ENCODE measurements at places on chromosomes 2 and 18.
A peak's percentile ranks its signal among the peaks of the same experiment; 100 is the strongest.

- DNase-seq, result no peak
These were observed 205.8 kb upstream of the SMAD2 start for GRCh38 chr18:48136051-48136826.

GRCh38 chr2:234550056-234550455, 53.2 kb upstream of the ARL4C start:
- no peak for DNase-seq

DNA sequence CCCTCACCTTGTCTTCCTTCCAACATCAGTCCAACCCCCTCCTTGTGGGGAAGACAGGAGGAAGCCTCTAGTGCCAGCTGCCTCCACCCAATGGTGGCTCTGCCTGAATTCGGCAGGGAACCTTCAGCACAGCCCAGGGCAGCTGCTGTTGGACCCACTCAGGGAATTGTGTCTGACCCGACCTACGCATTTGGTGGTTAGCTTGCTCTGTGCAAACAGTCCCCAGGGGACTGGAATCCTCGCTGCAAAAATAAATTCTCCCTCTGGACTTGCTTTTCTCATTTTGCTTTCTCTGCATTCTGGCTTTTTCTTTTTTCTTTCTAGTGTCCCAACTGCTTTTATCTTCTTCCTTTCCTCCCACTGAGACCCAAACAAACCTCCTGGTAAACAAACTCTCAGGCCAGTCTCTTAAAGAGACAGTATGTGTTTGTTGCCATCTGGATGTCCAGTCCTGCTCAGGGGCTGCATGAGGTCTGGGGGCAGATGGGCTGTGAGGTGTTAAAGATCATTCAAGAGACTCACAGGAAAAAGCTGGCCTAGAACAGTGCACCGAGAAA, 137.7 kb upstream of the HAAO start:
- no peak for DNase-seq

DNA sequence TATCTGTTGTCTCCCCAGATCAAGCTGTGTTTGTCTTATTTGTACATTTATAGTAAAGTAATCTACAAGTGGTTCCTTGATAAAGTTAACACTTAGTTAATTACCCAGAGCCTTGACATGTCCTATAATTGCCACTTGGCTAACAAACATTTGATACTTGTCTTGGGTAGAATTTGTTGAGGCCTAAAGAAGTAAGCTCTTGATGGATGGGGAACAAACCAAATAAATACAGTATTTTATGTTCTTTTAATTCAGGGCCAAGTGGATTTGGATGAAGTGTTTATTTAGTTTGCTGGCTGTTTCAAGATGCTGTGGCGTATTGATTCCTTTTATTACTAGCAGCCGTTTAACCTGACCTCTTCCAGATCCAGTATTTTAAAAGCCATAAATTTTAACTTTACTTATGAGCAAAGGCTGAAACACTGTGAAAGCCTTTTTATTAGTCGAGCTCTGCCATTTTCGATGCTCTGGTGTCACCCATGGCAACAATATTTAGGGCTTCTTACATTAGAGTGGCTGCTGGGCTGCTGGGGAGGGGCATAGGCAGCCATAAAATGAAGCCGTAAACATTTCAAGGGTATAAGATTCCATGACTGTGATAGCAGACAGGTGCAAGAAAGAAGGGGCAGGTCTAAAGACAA, 401.6 kb upstream of the NRP2 start:
- DNase-seq, result no peak

DNA sequence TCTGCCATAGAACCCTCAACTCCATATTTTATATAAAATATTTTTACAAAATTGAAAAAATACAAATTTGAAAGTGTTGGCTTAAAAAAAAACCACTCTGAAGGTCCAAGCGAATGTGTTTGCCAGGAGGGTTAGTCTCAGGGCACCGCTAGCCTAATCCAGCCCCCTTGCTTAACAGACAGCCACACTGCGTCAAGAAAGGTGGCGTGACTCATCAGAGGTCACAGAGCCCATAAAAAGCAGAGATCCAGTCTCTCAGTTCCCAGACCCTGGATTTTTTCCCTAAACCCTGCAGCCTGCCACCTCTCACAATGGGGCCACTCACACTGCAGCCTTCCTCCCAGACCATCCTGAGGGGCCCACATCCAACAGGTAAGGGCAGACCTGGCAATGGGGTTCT, 3.9 kb upstream of the TNS1 start:
- DNase-seq, result no peak

DNA sequence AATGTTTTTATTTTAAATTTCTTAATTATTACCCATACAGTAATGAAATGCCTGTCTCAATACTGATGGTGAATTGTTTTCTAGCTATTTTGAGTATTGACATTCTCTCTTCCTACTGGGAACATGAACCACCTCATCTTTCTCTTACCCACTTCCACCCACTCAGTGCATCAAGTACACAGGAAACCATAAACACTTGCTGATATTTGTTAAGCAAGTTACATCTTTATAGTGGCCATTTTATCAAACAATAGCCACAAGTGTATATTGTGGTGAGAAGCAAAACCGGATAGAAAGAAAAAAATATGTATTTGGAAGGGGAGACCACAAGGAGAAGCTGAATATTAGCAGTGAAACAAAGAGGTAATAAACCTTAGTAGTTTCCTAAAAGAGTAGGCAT, 368.1 kb upstream of the HNRNPA3 start:
- DNase-seq, result no peak

- peak; percentile 27 for DNase-seq
These were observed 94.8 kb downstream of the MTA3 start for GRCh38 chr2:42663106-42663780.

GRCh38 chr18:62585274-62586150, 62.7 kb downstream of the ZCCHC2 start:
- no peak for DNase-seq

DNA sequence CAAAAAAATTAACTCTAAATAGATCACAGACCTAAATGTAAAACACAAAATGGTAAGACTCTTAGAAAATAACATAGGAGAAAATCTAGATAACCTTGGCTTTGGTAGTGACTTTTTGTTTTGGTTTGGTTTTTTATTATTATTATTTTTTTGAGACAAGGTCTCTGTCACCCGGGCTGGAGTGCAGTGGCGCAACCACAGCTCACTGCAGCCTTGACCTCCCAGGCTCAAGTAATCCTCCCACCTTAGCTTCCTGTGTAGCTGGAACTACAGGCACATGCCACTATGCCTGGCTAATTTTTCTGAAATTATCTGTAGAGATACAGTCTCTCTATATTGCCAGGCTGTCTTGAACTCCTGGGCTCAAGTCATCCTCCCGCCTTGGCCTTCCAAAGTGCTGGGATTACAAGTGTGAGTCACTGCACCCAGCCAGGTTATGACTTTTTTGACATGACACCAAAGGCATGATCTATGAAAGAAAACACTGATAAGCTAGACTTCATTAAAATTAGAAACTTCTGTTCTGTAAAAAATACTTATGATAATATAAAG, 88.0 kb downstream of the HNRNPLL start:
- no peak for DNase-seq

DNA sequence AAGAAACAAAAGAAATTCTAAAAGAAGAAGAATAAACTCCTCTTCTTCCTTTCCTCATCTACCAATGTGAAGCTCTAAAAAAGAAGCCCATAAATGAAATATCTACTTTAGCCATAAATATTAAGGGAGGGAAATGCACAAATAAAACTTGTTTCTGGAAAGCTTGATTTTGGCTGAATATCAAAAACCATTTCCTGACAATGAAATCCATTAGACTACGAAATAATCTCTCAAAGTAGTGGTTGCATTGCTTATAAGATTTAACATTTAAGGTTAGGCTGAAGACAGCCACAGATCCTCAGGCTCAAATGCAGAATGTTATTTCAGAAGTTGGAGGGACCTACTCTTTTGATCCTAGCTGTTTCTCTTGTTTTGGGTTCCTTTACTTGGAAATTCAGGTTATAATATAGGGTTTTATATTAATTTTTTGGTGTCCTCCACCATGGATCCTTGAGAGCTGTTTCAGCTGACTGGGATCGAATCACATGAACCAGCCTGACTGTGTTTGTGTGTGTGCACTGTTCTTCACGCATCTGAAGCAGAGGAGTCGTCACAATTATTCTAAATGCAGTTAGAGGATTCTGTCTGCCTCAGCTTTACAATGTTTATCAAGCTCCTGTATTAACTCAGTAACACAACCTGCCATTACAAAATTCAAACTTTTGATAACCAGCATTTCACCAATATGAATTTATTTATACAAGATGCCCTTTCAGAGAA, 474.8 kb downstream of the ARHGAP15 start:
- DNase-seq, result no peak

DNA sequence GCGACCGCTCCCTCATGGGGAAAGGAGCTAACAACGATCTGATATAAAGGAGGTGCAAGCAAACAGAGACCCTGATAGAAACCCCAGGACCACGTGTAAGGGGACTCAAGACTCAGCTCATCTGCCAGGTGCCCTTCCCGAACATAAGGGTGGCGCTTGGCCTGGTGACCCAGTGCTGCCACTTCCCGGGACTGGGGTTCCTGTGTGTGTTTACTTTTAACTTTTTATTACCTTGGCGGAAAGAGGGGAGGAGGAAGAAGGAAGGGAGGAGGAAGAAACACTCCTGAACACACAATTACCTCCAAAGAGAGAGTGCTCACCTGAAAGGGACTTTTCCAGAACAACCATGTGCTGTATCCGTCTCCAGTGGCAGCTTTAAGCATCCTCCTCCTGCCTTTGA, 56.5 kb upstream of the EDAR start:
- no peak for DNase-seq

DNA sequence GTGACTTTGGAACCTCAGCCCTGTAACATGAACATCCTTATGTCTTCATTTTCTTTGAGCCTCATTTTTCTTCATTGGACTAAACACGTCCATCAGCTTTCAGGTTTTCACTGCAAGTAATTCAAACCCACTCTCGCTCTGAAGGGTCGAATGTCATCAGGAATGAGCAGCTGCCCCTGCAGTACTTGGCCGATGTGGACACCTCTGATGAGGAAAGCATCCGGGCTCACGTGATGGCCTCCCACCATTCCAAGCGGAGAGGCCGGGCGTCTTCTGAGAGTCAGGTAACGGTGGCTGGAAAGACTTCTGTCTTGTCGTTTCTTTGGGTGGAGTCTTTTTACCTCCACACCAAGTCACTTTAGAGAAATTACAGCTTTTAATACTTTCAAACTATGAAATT, 39.1 kb upstream of the PRLH start:
- DNase-seq, result no peak

DNA sequence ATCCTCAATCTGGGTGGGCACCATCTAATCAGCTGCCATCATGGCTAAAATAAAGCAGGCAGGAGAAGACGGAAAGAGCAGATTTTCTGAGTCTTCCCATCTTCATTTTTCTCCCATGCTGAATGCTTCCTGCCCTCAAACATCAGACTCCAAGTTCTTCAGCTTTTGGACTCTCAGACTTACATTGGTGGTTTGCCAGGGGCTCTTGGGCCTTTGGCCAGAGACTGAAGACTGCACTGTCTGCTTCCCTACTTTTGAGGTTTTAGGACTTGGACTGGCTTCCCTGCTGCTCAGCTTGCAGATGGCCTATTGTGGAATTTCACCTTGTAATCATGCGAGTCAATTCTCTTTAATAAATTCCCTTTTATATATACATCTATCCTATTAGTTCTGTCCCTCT, 36.6 kb downstream of the DIPK1C start:
- DNase-seq, result no peak

GRCh38 chr2:15665067-15665942, 73.6 kb downstream of the DDX1 start:
- DNase-seq, result no peak

DNA sequence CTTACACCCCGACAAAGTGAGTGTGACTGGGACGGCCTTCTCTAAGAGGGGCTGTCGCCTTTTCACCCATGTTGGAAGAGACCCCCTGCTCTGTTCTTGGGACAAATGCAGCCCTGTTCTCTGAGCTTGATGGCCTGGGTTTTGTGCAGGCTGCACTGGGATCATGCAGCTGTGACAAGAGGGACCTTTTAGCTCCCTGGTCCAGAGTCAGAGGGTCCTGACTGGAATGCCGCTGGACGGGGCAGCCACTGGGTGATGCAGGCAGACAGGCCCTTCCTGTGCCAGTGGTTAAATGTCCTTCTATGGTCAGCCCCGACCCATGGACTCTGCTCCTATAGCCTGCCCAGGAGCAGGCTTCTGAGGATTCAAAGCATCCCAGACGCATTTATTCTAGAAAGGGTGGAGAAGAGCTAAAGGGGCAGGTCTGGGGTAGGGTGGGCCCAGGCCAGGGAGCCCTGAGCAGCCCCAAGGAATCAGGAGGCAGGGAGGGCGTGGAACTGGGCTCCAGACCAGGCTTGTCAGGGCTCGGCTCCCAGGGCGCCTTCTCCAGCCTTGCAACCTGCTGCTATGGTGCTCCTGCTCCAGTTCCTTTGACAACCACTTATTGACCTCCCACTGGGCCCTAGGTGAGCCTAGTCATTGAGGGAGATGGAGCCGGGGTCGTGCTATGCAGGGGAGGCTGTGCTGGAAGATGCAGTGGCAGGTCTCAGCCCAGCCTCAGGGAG, 277.9 kb upstream of the HS6ST1 start:
- DNase-seq, result no peak

DNA sequence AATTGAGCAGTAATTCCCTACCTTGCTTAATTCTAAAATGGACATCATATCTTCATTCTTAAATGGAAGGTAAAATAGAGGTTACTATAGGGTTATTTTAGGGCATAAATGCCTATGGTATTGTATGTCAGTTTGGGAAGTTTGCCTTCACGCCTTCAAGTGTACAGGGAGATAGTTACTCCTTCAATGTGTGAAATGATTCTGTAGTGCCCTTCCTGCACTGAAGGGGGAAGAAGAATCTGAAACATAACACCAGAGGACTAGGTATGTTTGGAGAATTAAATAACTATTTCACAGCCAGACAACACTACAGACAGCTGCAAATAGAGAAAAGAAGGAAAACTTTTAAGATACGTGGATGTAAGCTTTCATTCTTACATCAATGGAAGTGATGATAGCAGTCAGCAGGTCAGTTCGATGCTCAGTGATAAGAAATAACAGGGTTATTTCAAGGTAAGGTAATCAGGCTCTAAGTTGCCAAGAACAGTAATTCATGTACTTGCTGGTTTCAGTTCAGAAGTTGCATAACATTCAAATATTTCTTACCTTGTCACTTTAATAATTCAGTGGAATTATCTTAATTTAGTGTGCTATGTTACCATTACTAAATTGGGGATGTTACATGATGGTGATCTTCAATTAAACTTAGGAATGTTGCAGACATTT, 4.0 kb downstream of the PKP4 start:
- no peak for DNase-seq
